Right atrium auricular region (tissue), 2 donors: ENCODE measurements at places on chromosomes 2 and 18.
A peak's percentile ranks its signal among the peaks of the same experiment; 100 is the strongest.

- no peak for DNase-seq
Observed at GRCh38 chr2:40760071-40760666, 308.3 kb upstream of the SLC8A1 start.

DNA sequence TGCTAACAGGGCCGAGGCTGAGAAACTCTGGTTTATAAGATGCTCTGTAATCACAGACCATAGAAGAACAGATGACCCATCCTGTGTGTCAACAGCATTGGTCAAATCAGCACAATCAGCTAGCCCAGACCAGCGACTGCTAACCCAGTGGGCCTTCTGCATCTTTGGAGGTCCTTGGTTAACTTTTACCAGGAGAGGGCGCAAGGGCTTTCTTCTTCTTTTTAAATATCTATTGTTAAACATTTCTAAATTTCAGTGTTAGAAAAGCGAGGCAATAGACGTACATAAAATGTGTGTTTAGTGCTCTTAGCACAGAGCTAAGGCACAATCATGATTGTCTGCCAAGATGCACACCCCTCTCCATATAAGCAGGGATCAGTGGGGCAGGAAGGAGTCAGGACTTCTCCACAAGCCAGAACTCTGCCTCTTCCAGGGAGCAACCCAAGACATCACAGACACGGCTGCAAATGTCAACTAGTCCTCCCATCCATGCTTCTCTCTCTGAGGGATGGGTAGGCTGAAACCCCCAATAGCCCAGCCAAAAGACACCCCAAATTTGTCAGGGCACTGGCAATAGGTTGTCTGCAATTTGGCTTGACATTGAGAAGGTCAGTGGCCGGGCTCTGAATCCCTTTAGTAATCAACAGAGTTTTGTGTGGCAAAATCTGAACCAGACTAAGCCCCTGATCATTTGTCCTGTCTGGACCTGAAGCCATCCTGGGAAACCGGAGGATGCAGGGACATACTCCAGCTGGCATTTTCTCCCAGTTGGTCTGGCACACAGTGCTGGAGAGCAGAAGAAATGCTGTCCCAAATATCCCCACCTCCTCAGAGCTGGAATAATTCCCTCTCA is 188.2 kb downstream of the BCL2 start:
- peak; percentile 69 for DNase-seq

- DNase-seq, result no peak
Observed at GRCh38 chr2:51335087-51336058, 303.4 kb upstream of the NRXN1 start.

DNA sequence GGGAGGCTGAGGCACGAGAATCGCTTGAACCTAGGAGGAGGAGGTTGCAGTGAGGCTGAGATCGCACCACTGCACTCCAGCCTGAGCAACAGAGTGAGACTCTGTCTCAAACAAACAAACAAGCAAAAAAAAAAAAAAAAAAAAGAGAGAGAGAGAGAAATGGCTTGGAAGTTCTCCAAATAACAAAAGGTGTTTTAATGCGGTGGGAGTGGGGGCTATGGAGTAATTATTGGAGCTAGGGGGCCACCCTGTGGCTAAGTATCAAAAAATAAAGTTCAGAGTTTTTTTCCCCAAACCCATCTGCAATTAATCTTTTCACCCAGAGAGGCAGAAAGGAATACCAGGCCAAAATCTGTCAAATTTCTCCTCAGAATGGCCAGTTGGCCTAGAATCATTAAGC is 23.0 kb upstream of the CEP68 start:
- DNase-seq, result no peak

GRCh38 chr2:239919774-239920692 is 105.1 kb downstream of the NDUFA10 start:
- DNase-seq, result peak; percentile 53
